ENCODE measurements at places on chromosomes 3 and 15.

DNA sequence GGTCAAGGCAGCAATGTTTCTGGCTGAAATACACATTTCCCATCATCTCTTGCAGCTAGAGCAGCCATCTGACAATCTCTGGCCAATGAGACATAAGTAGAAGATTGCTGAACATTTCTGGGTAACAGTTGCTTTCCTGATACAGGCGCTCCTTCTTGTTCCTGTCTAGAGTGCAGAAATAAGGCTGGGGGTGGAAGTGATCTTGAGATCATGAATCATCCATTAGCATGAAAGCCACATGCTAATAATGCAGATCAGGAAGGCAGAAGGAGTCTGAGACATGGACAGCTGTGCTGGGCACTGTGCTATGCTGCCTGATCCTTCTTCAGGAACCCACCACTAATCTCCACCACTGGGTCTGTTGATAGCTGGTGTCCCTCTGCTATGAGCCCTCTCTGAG lies 14.8 kb upstream of the TMEM108 start:
- no peak for DNase-seq

GRCh38 chr3:13706886-13707285 lies 158.0 kb downstream of the FBLN2 start:
- no peak for DNase-seq

DNA sequence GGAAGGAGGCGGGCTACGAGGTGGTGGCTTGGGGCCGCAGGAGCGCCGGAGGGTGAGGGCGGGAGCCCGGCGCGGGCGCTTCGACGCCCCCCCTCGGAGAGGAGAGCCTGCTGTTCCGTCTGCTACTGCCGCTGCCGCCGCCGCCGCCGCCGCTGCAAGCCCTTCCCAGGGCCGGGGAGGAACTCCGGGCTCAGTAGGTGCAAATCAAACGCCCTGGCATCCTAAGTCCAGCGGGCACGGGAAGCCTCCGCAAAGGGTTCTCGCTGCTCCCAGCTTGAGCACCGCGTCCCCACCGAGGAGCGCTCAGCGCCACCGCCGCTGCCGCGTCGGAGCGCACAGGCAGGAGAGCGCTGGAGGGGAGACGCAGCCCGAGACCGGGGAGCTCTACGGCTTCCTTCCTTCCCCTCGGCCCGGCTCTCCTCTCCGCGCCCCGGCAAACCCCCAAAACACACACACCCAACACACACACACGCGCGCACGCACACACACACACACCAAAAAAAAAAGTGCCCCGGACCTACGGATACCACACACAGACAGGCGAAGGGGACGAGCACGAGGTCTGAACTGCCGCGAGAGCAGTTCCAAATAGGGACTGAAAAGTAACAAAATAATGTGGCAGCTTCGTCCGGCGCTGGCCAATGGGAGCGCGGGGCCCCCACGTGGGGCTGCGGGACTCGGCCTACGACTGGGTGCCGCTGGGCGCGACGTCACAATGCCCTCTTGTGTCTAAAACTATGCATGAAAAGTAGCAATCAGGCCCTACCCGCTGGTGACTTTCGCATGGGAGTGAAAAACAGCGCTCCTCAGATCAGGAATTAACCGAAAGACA lies at the start of gene TLE3:
Gene TLE3 (minus strand): TSS at position 597 of the 832 bp plus-strand sequence. CDS start 1,119 bp downstream, outside the sequence.
- DNase-seq: peak; percentile 100

- DNase-seq: no peak
These were observed 122.3 kb downstream of the ALDH1A2 start for GRCh38 chr15:57943171-57943570.

GRCh38 chr3:13885704-13886010 lies 5.8 kb upstream of the WNT7A start:
- DNase-seq: no peak

GRCh38 chr15:96582473-96582872 lies 252.0 kb downstream of the NR2F2 start:
- DNase-seq: no peak

GRCh38 chr3:161393803-161394202 lies 22.5 kb upstream of the SPTSSB start:
- DNase-seq: no peak

- DNase-seq: no peak
These were observed 248.4 kb downstream of the ROBO2 start for GRCh38 chr3:77288348-77288747.

- DNase-seq: no peak
These were observed 55.9 kb upstream of the ADAMTSL3 start for GRCh38 chr15:83598031-83598430.

GRCh38 chr3:188369526-188369925 lies 215.6 kb downstream of the LPP start:
- no peak for DNase-seq

DNA sequence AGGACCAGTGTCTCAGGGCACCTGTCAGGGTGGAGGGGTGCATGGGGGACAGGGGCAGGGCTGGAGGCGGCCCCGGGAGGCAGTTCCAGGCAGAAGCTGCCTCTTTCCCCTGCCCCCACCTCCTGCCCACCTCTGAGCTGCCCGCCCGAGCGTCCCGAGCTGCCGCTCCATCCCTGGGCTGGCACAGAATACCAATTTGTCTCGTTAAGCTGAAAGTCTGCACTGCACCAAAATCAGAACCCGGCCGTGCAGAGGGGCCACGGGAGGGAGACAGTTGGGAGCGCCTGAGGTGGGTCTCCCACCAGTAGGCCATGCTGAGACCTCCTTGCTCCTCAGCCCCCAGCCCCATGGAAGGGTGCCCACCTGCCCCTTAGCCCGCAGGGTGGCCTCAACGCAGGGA lies 1.3 kb upstream of the ATP2B2 start:
- DNase-seq: peak; percentile 51

GRCh38 chr15:88337993-88338392 lies 81.5 kb upstream of the NTRK3 start:
- DNase-seq: no peak

GRCh38 chr15:60376677-60377095 lies 21.1 kb downstream of the ANXA2 start:
- DNase-seq: no peak

- no peak for DNase-seq
These were observed 9.3 kb downstream of the DUOX1 start for GRCh38 chr15:45138814-45139765.

GRCh38 chr15:91609231-91609630 lies 244.3 kb upstream of the SLCO3A1 start:
- DNase-seq: no peak

GRCh38 chr15:64251121-64251520 lies 88.3 kb upstream of the PPIB start:
- DNase-seq: no peak

DNA sequence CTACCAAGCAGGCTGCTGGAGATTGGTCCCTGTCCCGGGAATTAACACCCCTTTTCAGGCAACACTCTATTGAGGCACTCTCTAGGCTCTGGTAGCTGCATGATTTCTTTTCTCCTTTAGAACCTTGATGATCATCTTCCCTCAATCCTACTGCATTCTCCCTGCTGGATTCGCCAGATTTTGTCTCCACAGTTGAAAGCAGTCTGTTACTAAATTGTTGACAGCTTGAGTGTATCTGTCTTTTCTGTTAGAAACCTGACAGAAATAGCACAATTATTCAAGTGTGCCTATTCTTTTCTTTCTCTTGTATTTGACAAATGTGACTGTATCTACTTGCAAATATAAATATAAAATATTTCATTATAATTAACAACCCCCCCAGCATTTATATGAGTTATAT lies 830.8 kb upstream of the CADM2 start:
- DNase-seq: no peak

GRCh38 chr3:11560746-11561145 lies 83.0 kb downstream of the VGLL4 start:
- DNase-seq: no peak

GRCh38 chr3:196274585-196274984 lies 12.9 kb downstream of the PCYT1A start:
- DNase-seq: no peak

GRCh38 chr3:39327746-39328349 lies 1.7 kb upstream of the CCR8 start:
- no peak for DNase-seq

GRCh38 chr3:42773409-42773751 lies 327 bp upstream of the CCDC13 start:
- no peak for DNase-seq

- no peak for DNase-seq
These were observed 574.6 kb downstream of the VGLL3 start for GRCh38 chr3:86416334-86416733.

- DNase-seq: no peak
These were observed 225.6 kb downstream of the TIGIT start for GRCh38 chr3:114519415-114519814.

DNA sequence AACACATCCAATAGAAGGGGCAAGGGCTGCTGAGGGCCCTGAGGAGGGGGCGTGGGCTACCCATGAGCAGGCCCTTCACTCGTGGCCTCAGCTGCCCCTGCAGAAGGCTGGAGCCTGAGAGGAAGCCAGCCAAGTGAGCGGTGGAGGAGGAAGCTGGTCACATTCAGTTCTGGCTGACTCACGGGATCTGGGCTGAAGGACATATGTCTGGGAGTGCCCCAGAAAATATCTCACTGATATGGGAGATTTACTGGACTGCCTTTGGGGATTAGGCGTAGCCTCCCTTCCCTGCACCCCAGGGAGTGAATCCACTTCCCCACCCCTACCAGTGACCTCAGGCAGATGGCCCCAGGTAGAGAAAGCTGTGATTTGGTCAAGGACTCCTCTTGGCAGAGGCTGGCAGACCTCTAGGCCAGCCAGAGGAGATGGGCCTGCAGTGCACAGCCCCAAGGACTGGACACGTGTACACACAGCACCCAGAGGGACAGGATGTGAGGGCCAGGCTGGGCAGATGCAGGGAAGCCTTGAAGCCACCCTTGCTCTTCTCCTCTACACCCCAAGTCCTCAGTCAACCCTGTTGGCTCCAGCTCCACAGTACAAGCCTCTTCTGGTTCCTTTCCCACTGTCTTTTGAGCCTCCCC lies 14.2 kb upstream of the ANKDD1A start:
- DNase-seq: no peak

GRCh38 chr3:159319156-159319555 lies 517.3 kb downstream of the MFSD1 start:
- no peak for DNase-seq

DNA sequence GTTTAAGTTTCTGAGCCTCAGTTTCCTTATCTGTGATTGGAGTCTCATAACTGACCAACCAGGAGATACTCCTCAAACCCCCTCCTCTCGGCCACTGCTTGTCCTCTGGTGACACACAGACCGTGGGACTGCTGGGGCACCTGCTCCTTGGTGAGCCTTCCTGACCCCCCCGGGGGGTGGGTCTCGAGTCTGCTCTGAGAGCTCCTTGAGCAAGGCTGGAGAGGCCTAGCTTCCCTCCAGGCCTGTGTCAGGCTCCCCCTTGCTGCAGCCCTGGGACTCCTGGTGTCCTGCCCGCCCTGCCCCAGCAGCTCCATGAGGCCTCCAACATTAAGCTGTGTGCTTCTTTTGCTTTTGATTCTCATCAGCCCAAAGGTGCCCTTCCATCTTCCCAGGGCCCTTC lies 27.7 kb downstream of the SRPRB start:
- no peak for DNase-seq

DNA sequence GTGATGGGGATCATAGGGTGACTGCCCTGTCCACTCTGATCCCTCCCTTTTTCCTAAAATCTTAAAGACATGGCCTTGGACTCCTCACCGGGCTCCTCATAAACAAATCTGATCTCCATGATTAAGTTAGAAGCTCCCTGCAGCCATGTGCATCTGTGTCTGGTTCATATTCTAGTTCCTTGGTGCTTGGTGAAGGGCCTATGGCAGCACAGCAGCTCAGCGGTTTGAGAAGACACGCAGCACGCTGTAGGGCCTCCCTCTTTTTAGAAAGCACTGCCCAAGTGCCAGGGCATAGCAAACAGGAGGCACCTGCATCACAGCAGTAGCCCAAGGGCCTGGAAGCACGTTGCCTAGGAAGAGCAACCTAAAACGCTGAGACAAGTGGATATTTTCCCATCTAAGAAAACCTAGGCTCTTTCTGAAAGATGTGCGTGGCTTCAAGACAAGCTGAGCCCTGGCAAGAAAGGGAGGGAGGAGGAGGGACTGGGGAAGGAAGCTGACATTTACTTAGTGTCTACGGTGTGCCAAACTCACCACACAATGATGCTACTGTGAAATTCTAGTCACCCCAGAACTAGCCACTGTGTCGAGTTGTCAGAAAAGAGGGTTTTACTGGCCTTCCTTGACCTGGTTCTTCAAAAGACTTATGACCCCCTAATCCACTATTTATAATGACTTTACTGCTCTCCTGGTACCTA lies 14.9 kb upstream of the ULK3 start:
- DNase-seq: no peak

GRCh38 chr15:35362195-35362829 lies 183.7 kb downstream of the DPH6 start:
- DNase-seq: no peak

DNA sequence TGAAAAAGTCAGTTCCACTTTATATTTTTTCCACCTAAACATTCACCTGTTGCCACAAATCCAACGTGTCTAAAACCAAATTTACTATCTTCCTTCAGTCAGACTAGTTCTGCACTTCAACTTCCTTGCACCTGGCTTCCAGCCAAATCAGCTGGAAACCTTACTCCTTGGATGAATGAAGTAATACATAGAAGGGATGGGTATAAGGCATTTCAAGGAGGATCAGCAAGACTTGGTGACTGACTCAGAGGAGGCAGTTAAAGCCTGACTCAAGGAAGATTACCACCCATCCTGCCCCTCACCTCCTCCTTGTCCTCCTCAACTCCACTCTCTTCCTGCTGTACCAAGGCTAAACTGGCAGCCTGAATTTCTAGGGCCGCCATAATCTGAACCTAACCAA lies 37.1 kb downstream of the QTRT2 start:
- no peak for DNase-seq

GRCh38 chr15:52208306-52208946 lies 17.2 kb upstream of the GNB5 start:
- DNase-seq: peak; percentile 18

DNA sequence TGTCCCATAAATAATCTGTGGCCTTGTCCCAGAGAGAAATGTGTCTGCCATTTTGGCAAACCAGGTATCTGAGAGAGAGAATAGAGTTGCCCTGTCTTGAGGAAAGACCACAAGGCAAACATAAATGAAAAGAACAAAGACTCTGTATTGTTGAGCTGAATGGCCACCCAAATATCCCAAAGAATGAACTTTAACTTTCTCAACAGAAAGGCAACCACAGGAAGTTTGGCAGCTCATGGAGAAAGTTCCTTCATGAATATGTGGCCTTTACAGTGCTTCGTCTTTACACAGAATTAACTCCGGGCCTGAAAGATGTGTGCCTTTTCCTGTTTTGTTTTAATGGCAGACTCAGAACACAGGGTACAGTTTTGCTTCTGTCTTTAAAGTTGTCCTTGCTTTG lies 41.4 kb upstream of the THBS1 start:
- DNase-seq: no peak
